ENCODE measurements at places on chromosomes 1 and 21.
A peak's percentile ranks its signal among the peaks of the same experiment; 100 is the strongest.

DNA sequence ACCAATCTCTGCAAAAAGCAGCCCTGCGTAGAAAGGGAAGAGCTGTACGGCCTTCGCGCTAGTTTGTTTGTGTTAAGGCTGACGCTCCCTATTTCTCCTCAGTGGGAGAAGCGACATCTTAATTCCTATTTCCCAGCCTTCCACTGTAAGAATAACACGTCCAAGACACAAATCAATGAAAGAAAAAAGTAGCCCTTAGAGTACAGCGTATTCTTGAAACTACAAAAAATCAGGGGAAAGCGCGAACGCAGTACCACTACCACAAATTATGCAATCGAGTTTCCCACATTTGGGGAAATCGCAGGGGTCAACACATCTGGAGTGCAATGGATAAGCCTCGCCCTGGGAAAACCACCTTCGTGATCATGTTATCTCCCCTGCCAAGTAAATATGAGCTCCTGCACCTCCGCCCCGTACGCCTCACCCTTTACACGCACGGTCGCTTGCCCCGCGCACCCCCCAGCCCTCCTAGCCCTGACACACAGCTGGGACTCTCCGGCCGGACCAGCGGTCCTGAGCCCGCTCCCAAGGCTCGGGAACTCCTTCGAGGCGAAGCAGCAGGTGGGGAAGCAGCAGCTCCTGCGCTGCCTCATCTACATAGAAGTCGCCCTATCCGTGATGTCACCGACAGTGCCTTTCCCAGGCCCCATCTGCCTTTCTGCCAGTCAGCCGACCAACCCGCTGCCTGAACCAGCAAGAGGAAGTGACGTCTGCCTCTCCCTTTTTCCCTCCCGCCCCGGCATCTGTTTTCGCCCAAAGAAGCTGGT is 94.7 kb downstream of the PPIAL4G start:
- DNase-seq = peak; percentile 78

- DNase-seq = no peak
Measured at GRCh38 chr1:43322506-43322905, 15.1 kb upstream of the MPL start.

GRCh38 chr1:106721790-106722189 is 334.7 kb upstream of the PRMT6 start:
- no peak for DNase-seq

- no peak for DNase-seq
Measured at GRCh38 chr1:173479649-173480048, 2.5 kb downstream of the PRDX6 start.

DNA sequence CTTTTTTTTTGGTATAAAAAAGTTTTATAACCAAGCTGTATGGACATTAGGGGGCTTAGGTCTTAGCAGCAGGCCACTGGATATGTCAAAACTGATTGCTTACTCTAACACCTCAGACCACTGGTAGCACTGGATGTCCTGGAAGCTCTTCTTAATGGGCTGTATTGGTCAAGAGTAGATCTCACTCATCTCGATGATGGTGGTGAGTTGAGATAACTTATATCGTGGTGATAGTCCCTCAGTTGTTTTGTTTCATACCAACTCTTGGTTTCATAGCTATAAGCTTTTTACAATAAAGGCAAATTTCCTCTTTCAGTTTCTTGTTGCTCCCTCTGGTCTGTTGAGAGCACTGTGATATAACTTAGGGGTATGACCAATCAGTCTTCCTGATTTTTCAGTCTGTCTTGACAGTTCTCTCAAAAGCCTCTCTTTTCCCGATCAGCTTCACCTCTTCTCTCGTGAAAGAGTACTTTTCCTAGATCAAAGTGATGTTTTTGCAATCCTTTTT is 9.7 kb upstream of the AGO1 start:
- no peak for DNase-seq

DNA sequence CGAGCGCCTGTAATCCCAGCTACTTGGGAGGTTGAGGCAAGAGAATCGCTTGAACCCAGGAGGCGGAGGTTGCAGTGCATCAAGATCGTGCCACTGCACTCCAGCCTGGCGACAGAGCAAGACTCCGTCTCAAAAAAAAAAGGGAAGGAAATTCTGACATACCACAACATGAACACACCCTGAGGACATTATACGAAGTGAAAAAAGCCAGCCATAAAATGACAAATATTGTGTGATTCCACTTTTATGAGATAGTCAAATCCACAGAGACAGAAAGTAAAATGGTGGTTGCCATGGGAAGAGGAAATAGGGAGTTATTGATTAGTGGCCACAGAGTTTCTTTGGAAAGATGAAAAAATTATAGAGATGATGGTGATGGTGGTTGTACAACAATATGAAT is 41.7 kb downstream of the EVI5 start:
- no peak for DNase-seq

- DNase-seq = no peak
Measured at GRCh38 chr1:232327899-232328298, 302.0 kb downstream of the SIPA1L2 start.

GRCh38 chr1:101198842-101199636 is 37.8 kb upstream of the S1PR1 start:
- no peak for DNase-seq

DNA sequence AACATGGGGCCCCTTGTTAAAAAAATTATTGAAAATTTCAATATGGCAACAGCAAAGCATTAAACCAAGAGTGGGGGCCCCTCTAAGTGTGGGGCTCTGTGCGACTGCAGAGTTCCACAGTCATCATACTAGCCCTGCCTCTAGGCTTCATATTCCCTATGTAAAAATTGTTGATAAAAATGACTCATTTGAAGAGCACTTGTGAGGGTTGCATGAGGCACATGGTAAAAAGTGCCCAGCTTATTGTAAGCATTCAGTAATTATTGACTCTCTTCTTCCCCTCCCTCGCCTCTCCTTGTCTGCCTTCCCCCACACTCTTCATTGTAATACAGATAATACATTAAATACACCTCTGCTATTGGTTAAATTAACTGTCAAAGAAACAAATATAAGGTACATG is 86.7 kb upstream of the PTBP2 start:
- no peak for DNase-seq

DNA sequence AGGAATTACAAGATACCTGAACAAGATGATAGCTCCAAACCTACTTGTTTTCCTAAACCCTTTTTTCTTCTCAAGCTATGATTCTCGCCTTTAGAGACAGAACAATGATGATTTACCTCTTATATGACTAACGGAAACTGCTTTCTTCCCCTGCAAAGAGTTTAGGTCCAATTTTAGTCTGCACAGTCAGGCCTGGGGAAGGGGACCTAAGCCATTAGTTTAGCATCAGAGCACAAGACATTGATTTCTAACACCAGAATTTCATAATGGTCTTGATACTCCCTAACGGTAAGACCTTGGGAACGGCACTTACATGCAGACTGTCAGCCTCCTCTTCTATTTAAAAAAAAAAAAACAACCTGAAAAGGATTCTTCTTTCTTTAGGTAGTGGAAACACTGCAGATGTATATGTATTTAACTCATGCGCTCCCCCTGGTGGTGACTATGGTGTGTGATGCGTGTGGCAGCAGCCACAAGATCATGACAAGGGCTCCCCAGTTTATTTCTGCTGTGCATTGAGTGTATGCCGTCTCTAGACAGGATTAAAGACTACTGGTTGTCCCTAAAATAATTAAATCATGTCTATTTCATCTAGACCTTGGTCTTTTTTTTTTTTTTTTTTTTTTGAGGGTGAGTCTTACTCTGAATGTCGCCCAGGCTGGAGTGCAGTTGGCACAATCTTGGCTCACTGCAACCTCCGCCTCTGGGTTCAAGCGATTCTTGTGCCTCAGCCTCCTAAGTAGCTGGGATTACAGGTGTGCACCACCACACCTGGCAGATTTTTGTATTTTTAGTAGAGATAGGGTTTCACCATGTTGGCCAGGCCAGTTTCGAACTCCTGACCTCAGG is 37.3 kb upstream of the TMEM222 start:
- DNase-seq = peak; percentile 82

GRCh38 chr1:247298701-247299100 is 33.0 kb downstream of the ZNF496 start:
- no peak for DNase-seq

GRCh38 chr21:26449161-26449560 is 123.9 kb downstream of the CYYR1 start:
- DNase-seq = no peak

- DNase-seq = no peak
Measured at GRCh38 chr21:25838809-25839208, 104.0 kb downstream of the GABPA start.

- no peak for DNase-seq
Measured at GRCh38 chr1:208111646-208112190, 132.5 kb downstream of the PLXNA2 start.

DNA sequence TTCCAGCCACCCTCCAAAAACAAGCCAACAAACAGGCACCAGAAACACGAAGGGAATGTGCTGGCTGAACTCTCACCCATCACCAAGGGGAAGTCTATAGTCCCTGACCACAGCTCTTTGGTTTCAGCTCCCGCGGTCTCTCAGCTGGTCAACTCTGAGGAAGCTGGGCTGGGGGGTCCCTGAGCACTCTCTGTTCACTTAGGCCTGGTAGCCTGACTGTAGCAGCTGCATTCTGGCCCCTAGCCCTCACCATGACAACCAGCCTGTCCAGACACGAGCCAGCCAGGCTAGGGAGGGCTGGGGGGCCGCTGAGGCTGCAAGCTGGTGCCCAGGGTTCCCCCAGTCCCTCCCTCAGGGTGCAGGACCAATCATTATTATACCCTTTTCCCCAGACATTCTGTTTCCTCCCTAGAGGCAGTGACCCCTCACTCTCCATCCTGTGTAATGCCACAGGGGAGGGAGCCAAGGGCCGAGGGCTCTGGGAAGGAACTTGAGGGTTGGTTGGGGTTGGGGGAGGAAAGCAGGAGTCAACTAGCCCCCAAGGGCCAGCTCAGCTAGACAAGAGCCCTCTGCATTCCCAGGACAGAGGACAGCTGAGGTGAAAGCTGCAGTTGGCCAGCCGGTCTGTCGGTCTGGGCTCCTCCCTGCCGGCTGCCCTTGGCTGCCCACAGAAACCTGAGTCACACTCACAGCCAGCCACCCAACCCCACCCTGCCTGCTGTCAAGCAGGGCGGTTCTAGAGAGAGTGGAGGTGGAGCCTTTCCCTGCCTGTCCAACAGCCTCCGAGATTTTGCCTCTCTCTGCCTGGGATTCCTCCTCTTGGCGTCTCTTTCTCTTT is 1.2 kb upstream of the TRAPPC3 start:
- DNase-seq = no peak

- no peak for DNase-seq
Measured at GRCh38 chr21:38280454-38280853, 23.7 kb downstream of the KCNJ15 start.

DNA sequence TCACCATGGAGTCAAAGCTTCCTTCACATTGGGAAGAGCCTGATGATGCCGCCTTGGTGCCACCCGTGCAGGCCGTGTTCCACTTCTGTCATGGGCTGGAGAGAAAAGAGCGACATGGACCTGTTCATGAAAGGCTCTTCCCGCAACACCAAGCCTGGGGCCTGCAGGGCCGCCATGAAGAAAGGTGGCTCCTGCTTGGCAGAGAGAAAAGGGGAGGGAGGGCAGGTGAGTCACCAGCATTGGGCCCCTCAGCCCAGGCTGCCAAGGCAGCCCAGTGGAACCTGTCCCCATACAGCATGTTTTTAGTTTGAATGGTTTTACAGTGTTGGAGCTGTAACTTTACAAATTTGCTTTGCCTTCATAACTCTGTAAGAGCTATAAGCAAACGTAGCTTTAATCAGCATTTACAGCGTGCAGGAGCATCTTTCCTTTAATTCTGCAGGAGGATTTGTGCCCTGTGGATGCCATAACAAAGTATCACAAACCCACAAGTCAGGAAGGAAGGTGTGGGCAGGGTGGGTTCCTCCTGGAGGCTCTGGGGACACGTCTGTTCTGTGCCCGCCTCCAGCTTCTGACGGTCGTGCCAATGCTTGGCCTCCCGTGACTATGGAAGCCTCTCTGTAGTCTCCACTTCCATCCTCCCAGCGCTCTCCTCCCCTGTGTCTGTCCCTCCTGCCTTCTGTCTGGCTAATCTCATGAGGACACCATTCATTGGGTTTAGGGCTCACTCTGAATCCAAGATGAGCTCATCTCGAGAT is 49.1 kb downstream of the RIPK4 start:
- DNase-seq = no peak

DNA sequence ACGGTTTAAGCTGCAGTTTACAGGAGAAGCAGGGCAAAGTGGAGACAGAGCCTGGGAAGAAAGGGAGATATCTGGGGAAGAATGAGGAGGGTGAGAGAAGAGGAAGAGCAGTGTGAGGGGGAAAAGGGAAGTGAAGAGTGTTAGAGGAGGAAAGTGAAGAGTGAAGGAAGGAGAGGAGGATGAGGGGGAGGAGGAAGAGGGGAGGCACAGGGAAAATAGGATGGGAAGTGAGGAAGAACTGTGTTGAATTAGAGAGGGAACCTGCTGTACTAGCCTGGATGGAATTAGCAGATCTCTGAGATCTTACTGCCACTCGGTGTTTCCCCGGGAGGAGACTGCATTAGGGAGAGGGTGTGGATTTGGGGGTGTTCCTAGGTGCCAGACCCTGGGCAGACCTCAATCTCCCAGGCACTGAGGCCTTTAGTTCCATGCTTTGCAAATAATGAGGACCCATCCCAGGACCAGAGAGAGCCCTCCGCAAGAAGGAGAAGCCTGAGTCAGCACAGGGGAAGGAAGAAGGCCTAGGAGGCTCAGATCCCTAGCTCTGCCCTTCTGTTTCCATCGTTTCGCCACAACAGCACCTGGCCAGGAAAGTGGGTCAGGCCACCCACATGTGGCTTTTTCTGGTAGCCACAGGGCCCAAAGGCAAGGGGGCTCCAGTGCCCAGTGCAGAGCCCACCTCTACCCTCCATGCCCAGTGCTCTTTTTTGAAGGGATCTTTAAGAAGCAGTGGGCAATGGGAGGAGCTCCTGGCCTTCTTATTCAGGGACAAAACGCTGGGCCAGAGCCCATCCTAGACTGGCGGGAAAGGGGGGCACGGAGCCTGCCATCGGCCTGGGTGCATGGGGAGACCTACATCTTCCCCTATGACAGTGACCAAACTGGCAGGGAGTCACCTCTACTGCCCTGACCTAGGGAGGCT is 2.0 kb downstream of the LRRN2 start:
- DNase-seq = no peak

DNA sequence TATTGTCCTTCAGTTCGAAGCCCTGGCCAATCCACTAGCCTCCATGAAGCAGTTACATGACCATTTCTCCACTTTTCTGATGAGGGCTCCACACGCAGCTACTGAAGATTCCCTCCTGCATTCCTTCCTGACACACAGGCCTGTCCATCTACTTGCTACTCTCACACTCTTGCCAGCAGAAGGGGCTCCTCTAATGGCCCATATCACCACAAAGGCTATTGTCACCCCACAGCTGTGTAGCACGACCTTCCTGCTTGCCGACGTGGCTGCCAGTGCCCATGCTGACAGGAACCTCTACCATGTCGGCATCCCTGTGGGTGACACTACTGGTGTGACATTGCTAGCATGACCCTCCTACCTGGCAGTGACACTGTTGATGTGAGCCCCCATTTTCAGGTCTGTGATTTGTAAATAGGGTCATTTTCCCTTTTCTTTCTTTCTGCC is 1528.6 kb upstream of the TPTE start:
- no peak for DNase-seq

GRCh38 chr21:36719614-36720013 is 20.7 kb downstream of the SIM2 start:
- DNase-seq = no peak

GRCh38 chr1:29896791-29897714 is 660.7 kb downstream of the PTPRU start:
- no peak for DNase-seq

All from stimulated activated CD4-positive, alpha-beta T cell treated with anti-CD3 and anti-CD28 coated beads, TNF-alpha, amount 100 ng/mL, for 4 hours (primary cell).